ENCODE measurements at places on chromosomes 7 and 10.

DNA sequence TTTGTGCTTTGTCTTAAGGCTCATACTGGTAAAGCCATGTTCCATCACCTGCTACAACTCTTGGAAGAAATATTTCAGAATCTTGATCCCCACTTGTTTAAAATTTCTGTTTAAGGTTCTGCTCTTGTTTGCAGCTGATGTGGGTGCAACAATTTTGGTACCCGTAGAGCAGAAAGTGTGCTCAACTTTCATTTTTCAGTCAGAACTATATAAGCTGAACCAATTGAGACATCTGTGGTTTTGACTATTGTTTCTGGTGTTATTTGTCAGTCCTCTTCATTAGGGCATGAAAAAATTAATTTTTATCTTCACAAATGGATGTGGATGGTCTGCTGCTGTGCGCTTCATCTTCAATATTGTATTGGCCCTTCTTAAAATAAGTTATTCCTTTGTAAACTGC is 10.9 kb downstream of the MGAM start:
- DNase-seq, result no peak

- no peak for DNase-seq
These were observed 87.7 kb upstream of the EGR2 start for GRCh38 chr10:62903828-62904227.

DNA sequence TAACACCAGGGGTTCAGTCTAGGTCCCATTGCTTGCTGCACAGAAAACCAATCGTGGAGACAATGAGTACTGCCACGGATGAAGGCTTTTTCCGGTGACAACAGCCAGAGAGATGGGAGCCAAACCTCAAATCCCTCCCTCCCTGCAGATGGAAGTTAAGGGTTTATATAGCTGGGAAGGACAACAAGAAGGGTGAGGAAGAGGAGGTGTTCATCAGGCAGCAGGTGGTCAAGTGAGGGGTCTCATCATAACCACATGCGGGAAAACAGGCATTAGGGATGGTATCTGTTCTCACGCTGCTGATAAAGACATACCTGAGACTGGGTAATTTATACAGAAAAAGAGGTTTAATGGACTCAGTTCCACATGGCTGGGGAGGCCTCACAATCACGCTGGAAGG is 91.3 kb downstream of the MKX start:
- DNase-seq, result no peak

DNA sequence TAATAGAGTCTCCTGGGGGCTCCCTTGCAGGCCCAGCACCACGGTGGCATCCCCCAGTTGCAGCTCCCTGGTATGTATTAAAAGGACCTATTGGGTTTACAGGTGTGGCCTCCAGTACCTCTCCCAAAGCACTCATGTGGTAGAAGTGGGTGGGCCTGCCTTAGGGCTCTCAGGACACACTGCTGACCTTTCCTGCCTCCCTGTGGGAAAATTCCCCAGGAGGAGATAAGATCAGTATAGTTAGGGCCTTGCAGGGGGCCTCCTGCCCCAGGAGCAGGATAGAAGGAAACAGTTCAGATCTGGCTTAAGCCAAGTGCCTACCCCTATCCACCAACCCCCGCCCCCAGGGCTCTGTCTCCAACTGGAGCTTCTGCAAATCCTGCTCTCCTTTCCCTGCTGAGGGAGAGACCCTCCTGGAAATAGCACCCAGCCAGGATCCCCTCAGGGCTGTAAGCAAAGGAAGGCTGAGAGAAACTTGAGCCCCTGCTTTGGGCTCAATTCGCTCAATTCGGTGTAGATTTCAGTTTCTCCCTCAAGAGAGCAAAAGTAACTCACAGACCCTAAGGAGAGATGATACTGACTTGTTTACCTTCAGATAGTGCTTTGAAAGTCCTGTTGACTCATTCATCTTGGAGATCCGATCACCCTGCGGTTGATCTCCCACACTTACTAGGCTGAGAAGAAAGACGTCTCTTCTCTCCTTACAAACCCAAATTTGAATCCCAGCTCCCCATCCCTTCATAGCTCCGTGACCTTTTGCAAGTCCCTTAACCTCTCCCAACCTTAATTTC is 130.6 kb downstream of the WDR11 start:
- no peak for DNase-seq

- no peak for DNase-seq
These were observed 77.6 kb upstream of the PPP1R3A start for GRCh38 chr7:113996405-113996804.

DNA sequence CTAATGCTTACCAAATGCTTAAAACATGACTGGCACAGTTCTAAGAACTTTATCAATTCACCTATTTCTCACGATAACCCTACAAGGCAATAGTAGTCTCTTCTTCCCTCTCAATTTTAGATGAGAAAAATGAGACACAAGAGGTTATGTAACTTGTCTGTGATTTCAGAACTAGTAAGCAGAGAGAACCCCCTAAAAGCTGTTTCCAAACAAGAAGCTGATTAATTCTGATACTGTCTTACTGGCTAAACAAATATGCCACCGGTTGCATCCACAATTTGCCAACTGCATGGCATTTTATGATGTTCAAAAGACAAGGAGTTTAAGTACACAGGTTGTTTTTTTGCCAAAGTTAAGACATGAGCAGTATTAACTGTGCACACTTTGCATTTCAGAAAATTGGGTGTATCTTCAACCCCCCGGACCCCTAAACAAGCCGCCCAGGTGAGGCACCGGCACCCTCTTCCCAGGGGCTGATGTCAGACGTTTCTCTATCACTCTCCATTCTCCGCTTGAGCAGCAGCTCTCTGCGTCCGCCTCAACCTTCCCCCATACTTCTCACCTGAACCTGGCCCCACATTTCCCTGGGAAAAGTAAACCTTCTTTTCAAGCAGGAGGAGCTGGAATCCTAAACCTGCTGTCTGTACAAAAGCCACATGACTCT is 21.7 kb downstream of the RSU1 start:
- DNase-seq, result no peak

DNA sequence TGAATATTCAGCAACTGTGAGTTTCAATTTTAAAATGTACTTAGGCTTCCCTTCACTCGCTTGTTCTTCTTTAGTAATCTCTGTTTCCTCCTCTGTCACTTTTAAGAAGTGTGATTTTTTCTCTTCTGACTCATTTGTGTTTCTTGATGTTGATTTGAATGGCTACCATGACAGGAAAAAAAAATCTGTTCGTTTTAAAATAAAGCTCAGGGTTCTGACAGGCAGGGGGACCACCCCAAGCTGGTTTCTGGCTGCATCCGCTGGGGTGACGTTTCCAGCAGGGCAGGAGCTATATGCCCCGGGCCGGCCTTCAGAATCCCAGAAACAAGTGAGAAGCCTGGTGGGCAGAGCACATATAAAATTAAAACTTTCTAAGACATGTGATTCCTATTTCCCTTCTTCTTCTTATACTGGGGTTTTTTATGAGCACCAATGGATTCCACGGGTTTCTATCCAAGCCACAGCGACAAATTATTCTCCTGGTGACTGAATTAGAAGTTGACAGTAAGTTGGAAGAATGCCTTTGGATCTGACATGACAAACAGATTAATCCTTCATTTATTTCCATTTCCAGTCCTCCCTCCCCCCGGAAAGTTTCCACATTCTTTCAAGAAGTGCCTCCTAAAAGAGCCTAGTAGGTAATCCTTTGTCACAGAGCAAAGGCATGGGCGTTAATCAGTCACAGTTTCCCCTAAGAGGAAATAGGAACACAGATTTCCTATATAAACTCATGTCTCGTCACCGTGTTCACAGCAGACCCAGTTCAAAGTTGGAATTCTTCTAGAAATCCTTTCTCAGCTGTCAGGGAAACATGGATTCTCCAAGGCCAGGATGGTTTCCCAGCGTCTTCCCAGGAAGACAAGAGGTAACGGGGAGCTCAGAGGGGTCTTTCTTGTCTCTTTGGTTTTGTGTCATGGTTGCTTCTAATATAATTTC is 79.9 kb downstream of the PTPRE start:
- DNase-seq, result no peak

GRCh38 chr7:127346575-127347256 is 45.8 kb downstream of the ZNF800 start:
- DNase-seq, result no peak

- no peak for DNase-seq
These were observed 29.1 kb downstream of the GARIN1A start for GRCh38 chr7:128701062-128701785.

GRCh38 chr10:49185213-49185612 is 3.0 kb downstream of the TMEM273 start:
- no peak for DNase-seq

DNA sequence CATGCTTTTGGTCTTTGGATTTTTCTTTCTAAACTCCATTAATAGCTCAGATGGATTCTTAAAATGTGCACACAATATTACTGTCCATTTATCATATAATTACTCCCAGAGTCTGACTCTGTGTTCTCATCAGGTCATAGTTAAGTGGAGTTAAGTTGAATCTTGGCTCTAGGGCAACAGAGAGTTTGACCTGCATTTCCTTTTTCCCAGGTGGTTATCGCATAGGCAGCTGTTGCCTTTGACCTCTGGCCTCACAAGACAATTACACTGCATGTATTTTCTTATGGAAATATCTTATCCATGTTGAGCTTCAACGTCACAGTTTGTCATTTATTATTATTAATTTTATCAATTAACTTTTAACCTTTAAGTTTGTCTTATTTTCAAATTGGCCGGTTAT is 237.5 kb upstream of the HGF start:
- DNase-seq, result no peak

- DNase-seq, result no peak
These were observed 18.5 kb downstream of the RFC2 start for GRCh38 chr7:74235518-74236268.

DNA sequence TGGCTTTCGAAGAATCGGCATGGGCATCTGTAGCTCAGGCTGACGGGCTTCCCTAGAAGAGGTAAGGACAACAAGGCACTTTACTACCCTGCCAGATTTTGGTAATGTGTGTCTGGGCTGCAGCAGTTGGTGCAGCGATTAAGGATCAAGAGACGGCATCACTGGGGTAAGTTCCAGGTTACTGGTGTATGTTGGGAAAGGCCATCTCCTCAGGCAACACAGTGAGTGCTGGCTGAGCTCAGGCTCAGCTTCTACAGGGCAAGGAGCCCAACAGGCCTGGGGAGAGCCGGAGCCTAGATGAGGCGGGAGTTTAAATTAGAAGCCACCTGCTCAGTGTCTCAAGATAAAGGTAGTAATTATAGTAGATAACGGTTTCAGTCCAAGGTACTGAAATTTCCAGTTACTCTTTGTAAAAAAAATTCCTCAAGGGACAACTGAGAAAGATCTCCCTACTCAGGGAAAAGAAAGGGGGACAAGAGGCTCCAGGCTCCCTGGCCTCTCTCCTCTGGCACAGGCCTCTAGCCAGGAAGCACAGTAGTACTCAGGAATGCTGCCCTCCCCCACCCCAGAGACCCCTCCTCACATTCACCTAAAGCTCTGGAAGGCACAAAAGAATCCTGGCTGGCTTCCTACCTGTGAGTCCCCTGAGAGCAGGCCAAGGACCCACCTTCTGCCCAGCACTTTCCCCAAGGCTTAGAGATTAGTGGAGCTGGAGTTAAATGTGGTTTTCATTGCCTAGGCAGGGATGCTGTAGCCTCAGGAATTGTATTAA is 3.9 kb downstream of the CXCL12 start:
- no peak for DNase-seq

GRCh38 chr7:151134743-151135524 is 32.6 kb downstream of the GBX1 start:
- DNase-seq, result no peak

- no peak for DNase-seq
These were observed 156.3 kb upstream of the C7orf33 start for GRCh38 chr7:148434181-148434757.

GRCh38 chr7:103811997-103812396 is 177.5 kb downstream of the RELN start:
- no peak for DNase-seq

DNA sequence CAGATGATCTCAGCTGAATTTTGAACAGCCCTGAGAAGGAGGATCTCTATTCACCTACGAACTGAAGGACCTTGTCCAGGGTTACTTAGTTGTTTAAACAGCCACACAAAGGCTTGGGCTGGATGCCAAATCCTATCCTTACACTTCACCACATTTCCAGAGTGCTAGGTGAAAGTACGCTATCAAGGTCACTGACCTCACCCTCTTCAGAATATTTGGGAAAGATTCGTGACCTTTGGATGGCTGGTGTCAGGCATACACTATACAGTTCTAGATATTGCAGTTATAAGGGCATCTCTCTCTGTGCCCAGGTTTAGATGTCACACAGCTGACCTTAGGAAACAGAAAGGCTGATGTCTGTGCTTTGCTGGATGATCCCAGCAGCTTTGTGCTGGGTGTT is 61.2 kb upstream of the ABLIM1 start:
- no peak for DNase-seq

DNA sequence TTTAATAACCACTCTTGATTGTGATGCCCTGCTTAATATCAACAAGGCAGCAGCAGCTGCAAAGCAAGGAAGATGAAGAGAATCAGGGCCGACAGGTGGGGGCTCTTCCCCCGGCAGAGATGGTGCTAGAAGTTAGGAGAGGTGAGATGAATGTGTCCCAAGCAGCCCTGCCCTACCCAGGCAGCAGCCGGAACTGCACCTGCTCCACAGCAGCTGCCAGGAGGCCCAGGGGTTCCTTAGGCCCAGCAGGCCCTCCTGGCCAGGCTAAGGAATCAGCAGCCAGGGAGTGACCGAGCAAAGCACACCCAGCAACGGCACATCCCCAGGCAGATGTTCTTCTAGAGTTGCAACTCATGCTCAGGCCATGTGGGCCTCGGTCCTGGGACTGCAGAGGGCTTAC is 17.9 kb downstream of the AFAP1L2 start:
- DNase-seq, result no peak

DNA sequence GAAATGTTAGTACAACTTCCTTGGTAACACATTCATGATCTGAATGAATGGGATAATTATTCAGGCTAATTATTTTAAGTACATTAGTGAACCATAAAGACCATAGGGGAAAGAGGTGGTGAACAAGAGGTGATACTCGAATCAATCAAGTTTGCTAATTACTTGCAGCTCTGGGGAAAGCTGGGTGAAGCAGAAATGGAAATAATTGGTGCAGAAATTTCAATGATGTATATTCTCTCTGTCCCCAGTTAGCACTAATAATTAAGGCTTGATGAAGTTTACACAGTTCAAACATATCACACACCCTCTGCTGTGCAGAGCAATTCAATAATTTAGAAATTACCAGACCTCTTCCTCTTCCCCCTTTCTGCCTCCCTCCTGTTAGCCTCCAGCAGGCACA is 49.4 kb upstream of the OPALIN start:
- no peak for DNase-seq
